ENCODE measurements at places on chromosomes 6 and 20. TPM values are rescaled to one million over a fixed set of nuclear protein-coding genes. Genes with fewer than 3 reads are reported as not detected.
A peak's percentile ranks its signal among the peaks of the same experiment; 100 is the strongest.

- no peak for DNase-seq
These were observed 517.6 kb downstream of the BTBD3 start for GRCh38 chr20:12435268-12435667.

GRCh38 chr6:96522465-96523009 lies 931 bp downstream of the UFL1 start:
- no peak for DNase-seq

- DNase-seq, result no peak
These were observed at the start of gene CLPSL1 for GRCh38 chr6:35780719-35781118. TSS of gene CLPSL1 (plus strand) at chr6:35781019. CDS start at chr6:35781111, 92 bp downstream.

- DNase-seq, result peak; percentile 60
These were observed at the start of gene JPH2 for GRCh38 chr20:44187054-44187771. TSS of gene JPH2 (minus strand) at chr20:44187188. CDS start at chr20:44186705, 483 bp downstream.

C6orf15 gene
- not detected for polyA plus RNA-seq

- DNase-seq, result no peak
These were observed 5.3 kb upstream of the UBD start for GRCh38 chr6:29564875-29565274.

- peak; percentile 10 for DNase-seq
These were observed 607.1 kb downstream of the COL12A1 start for GRCh38 chr6:74598462-74599393.

GRCh38 chr20:62587757-62588402 lies 54.4 kb upstream of the SLCO4A1 start:
- no peak for DNase-seq

ZNF165 gene
- polyA plus RNA-seq, result 0.63 TPM

DNA sequence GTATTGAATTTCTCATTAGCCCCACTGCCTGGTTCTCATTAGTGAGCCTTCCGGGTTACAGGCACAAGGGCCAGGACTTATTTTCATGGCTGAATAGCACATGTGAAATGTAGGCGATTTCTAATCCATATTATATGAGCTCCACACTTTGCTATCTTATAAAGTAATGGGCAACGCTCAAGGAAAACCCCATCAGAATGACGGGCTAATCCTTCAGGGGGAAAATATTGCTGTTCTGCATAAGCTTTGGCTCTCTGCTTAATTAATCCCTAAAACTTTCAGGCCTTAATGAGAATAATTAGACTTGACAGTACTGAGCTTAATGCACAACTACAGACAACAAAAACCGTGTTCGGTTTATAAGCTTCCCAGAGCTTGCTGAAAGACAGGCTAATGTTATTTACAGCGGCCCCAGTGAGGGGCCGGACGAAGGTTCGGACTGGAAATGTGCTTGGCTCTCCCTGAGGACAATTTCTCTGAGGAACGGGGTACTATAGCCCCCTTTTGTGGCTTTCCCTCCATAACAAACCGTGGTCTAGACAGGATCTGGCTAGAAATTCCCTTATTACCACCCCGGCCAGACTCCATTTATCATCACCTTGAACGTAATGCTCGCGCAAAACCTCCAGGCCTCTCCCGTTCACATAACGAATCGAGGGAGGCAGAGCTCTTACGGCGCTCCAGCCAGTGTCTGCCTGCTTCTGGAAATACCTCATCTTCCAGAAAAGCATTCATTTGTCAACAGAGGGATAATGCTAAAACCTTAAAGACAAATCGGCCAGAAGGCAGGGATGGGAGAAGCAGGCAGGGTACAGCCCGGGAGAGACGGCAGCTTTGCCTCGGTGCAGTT lies 164.5 kb downstream of the CD83 start:
- DNase-seq, result no peak

Measured in A549 (cell line).